ENCODE measurements at places on chromosomes 11 and 22. TPM values are rescaled to one million over a fixed set of nuclear protein-coding genes. Genes with fewer than 3 reads are reported as not detected.

DNA sequence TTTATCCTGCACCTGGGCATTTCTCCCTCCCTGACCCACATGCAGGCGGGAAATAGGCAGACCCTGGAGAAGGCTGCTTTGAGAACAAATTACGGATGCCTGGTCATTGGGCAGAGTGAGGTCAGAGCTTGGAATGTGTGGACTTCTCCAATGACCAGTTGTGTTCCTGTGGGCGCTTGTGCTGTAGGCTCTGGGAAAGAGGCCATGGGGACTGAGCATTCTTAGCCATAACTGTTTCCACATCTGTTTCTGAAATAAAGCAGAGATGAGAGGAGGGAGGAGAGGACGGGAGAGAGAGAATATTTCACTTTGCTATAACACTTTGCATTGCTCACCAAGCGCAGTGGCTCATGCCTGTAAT, 11.2 kb upstream of the TMEM184B start:
- DNase-seq, result no peak

- peak; percentile 86 for DNase-seq
These were observed 73.2 kb upstream of the CLDN5 start for GRCh38 chr22:19597399-19597735.

- DNase-seq, result no peak
These were observed 161.0 kb upstream of the SORL1-AS1 start for GRCh38 chr11:121613724-121614123.

DNA sequence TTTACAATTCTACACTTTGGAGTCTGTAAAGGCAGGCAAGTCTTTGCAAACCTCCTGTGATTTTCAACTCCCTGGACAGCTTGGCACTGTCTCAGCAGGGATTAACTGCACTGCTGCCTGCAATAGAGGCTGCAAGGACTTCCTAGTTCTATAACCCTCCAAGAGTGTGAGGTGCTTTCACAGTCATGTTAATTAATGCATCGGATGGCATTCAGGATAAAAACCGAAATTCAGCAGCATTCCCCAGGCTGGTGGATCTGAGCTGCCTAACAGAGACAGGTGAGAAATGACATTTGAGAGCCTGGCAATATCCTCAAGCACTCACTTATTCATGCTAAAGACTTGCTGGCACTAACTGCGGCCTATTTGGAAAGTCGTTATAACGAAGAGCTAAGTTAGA, 85.0 kb downstream of the LARGE1 start:
- no peak for DNase-seq

The DCDC1 gene
- total RNA-seq, result 0.11 TPM

The APOBEC3H gene
- 0.85 TPM for total RNA-seq

DNA sequence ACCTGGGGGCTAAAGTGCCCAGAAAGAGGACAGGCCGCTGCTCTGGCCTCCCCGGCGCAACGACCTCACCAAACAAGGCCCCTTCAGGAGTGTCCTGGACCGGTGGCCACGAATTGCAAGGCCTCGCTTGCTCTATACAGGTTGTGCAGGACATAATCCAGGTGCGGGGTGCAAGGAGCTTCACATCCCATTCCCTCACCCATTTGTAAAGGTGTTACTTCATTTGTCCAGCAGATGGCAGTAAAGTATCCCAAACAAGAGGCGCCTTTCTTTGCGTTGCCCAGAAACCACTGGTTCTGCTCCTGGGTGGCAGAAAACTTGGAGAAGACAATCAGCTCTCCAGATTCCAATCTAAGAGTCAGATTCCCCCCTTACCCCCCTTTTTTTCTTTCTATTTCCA, 35.9 kb upstream of the PRDM11 start:
- no peak for DNase-seq

The ABTB2 gene
- 0.88 TPM for total RNA-seq

The ROBO4 gene
- total RNA-seq, result not detected

- no peak for DNase-seq
These were observed 264.0 kb downstream of the ETS1 start for GRCh38 chr11:128323381-128323780.

- no peak for DNase-seq
These were observed 157.2 kb downstream of the ATG16L2 start for GRCh38 chr11:72971192-72971967.

GRCh38 chr11:12770966-12771597, 96.9 kb downstream of the TEAD1 start:
- no peak for DNase-seq

The FXYD6 gene
- not detected for total RNA-seq

- no peak for DNase-seq
These were observed 1.4 kb upstream of the TP53I11 start for GRCh38 chr11:44952082-44952481.

DNA sequence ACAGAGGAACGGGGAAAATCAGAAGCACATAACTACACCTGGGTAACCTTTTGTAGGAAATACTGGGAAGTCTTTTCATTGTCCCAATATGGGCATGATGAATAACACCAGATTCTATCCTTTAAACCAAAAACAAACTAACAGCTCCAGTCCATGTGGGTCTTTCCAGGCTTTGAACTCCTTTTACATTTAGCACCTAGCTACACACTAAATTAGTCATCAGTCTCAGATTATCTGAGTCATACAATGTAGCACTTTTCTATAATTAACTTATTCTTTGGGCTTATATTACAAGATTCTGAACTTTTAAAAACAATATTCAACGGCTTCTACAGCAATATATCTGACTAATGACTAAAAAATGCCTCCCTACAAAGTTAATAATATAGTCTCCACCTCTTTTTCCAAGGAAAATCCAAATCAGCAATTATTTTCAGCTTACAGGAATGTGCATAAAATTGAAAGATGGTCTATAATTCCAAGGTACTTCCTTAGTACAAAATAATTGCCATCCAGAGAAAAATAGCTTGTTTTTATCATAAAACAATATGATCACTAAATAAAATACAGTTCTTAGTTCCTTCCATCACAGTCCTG, 26.3 kb downstream of the STK33 start:
- no peak for DNase-seq

The PGA5 gene
- not detected for total RNA-seq

The OMP gene
- not detected for total RNA-seq

The SLC25A18 gene
- total RNA-seq, result not detected

DNA sequence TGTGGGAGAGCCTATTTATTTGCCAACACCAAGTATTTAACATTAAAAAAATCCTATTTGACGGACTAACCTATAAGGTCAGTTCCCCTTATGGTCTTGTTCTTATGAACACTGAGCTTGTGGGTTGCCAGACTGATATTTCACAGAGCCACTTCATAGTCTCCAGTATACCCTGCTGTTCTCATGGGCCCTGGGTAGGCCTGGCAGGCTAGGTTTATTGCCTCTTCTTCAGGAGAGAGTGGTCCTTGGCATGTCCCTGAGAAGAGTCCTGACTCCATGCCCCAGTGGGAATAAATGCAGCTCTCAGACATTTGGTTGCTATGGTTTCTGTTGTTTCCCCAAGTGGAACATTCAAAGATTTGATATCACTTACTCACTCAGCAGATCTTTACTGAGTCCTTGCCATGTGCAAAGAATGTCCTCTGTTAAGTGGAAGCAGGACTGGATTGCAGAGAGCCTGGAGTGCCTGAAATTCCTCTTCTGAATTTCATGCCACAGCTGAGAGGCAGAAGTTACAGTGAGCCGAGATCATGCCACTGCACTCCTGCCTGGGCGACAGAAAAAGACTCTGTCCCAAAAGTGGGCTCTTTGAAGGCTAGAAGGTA, 15.7 kb downstream of the SLC5A1 start:
- no peak for DNase-seq

DNA sequence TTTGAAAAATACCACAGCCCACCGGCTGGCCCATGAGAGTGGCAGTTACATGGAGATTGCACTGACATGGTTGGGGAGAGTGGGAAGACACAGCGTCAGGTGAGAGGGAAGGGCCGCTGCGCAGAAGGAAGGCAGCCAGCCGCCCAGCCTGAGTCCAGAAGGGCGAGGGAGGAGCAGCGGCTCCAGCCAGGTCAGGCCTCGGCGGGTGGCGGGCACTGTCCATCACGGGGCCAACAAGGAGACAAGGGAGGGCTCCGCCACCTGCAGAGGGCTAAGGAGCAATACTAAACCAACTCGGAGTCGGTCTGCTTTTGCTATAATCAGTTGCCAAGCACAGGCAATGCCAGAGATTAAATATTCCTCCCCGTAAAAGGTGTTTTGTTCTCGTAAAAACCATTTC, 384.5 kb downstream of the TBC1D22A start:
- no peak for DNase-seq

The OR10A2 gene
- not detected for total RNA-seq

The CSTF3 gene
- 9.9 TPM for total RNA-seq

- DNase-seq, result no peak
These were observed 2.3 kb upstream of the IL17REL start for GRCh38 chr22:50014655-50015401.

DNA sequence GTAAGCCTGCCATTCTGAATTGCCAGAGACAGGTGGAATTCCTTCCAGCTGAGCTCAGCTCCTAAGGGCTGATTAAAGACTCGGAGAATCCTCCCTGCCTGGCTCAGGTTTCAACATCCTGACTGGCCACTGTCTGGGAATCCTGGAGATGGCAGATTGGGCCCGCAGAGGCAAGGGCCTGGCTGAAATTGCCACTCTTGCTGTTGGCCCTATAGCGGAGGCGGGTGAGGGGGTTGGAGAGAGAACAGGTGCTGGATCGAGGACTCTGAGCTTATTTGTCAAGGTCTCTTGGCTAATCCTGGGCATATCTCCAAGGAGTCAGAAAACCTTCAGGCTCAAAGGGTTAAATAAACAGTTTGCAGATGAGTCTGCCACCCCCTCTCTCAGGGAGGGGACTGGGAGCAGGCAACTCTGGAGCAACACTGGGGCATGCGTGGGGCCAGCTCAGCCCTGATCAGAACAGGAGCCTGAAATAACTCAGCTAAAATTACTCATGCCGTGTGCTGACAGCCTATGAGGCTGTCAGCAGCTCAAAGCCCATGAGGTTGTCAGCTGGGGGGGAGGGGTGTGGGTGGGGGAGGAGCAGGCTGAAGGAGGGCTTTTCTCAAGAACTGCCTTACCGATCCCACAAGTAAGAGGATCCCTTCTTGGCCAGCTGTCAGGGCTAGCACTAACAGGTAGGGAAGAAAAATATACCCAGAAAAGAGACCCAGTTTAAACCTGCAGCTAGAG, 14.7 kb upstream of the MFRP start:
- DNase-seq, result no peak

GRCh38 chr22:42368379-42369249, 63.6 kb downstream of the NFAM1 start:
- DNase-seq, result peak; percentile 16

The MCHR1 gene
- not detected for total RNA-seq

The TESMIN gene
- total RNA-seq, result 3.7 TPM

The TIGD3 gene
- total RNA-seq, result 0.85 TPM

GRCh38 chr11:113549611-113550578, 74.7 kb upstream of the DRD2 start:
- no peak for DNase-seq

The CD248 gene
- total RNA-seq, result 3.3 TPM

The NPAS4 gene
- not detected for total RNA-seq

The TUB gene
- 0.08 TPM for total RNA-seq

The CD6 gene
- 814 TPM for total RNA-seq

The PHLDA2 gene
- 1.1 TPM for total RNA-seq

DNA sequence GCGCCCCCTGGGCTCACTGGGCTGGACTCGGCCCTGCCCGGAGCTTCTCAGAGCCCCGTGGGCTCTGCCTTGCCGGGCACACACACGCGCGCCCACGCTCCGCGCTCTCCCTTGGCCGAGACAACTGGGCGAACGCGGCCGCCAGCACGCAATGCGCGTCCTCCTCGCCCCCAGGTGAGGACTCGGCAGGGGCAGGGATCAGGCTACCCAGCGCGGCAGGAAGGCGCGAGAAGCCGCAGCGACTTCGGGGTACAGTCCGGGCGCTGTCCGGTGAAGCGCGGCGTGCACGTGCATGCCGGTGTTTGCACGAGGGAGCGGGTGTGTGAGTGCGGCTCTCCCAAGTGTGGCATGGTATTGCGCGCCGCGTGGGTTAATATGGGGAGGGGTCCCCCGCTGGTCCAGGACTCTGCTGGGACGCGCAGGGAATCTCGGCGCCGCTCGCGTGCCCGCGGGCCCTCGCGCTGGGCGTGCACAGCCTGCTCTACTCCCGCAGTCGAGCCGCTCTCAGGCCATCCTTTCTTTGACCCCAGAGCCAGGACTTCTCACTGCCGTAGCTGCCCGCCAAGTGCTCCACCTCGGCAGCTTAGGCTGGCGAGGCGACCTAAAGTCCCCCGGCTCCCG, 5.4 kb downstream of the WNT7B start:
- no peak for DNase-seq

The CPT1B gene
- 59.1 TPM for total RNA-seq

DNA sequence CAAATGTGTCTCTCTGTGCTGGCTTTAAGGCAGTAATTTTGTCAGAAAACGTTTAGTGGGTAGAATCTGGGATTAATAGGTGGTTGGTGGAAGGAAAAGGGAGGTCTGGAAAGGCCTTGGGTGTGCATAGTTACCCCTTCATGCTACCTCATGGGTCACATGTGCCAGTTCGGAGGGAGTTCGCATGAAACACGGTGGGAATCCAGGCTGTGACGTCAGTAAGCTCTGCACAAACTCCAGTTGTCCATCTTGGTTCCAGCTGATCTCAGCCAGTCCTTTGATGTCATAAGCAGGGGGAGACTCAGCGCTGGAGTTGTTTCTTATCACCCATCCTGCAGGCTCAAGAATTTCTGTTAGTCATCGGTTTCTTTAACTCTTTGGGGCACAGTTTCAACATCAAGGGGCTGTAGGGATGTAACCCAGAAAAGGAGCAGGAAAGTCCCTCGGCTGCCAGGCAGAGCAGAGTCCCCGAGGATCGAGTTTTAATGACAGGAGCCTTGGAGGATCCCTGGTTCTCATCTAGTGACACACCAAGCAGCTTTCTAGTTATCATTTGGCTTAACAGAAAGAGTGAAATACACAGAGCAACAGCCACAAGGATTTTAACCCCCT, 28.9 kb downstream of the MOV10L1 start:
- DNase-seq, result no peak

GRCh38 chr11:65085446-65085845, 1.4 kb downstream of the ZFPL1 start:
- no peak for DNase-seq

- no peak for DNase-seq
These were observed 320.1 kb downstream of the OPCML start for GRCh38 chr11:133212201-133212600.

The PNPLA5 gene
- total RNA-seq, result not detected

- DNase-seq, result no peak
These were observed 6.6 kb upstream of the ATF4 start for GRCh38 chr22:39513791-39514190.

The FOLH1 gene
- not detected for total RNA-seq

- DNase-seq, result no peak
These were observed 38.3 kb downstream of the PISD start for GRCh38 chr22:31623592-31624304.

GRCh38 chr11:2529636-2530035, 84.8 kb downstream of the KCNQ1 start:
- DNase-seq, result no peak

GRCh38 chr11:125939081-125939521, 6.7 kb upstream of the VSIG10L2 start:
- DNase-seq, result no peak

GRCh38 chr11:83068568-83068967, 3.1 kb downstream of the RAB30 start:
- no peak for DNase-seq

DNA sequence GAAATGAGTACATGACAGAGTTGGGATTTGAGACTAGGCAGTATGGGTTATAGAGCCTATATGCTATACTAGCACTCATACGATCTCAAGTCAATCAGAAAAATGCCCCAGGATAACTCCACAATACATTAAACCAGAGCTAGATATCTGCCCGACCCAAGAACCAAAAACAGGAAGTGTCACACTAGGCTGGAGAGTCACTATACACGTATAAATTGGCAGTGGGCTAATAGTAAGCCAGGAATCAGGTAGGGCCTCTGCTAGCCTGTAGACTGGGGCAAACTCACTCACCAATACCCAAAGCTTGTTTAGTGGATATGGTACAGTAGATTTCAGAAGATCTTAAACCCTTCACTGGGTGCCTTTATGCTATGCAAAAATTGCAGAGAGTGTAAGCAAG, 16.2 kb upstream of the EIF4G2 start:
- no peak for DNase-seq
